ENCODE measurements at places on chromosomes 7 and 10.

GRCh38 chr7:101901661-101902491, 84.5 kb downstream of the CUX1 start:
- no peaks in the 10 kb centered on the region for H3K4me1 ChIP-seq
- DNase-seq: no peak
- H3K27ac ChIP-seq: peak overlapping the region; percentile 78
- no peak overlapping the region for H3K4me3 ChIP-seq

- no peaks in the 10 kb centered on the region for H3K4me1 ChIP-seq
- no peaks in the 10 kb centered on the region for H3K36me3 ChIP-seq
- H3K27ac ChIP-seq: no peak overlapping the region
- H3K4me3 ChIP-seq: no peak overlapping the region
- DNase-seq: no peak
- no peaks in the 10 kb centered on the region for H3K27me3 ChIP-seq
These were observed 53.3 kb downstream of the FHIP2A start for GRCh38 chr10:114874827-114875411.

- H3K36me3 ChIP-seq: no peaks in the 10 kb centered on the region
- H3K4me3 ChIP-seq: no peak overlapping the region
- no peak overlapping the region for H3K27ac ChIP-seq
- no peaks in the 10 kb centered on the region for H3K4me1 ChIP-seq
- no peak for DNase-seq
These were observed 100.1 kb downstream of the BTRC start for GRCh38 chr10:101453791-101454718.

GRCh38 chr7:20594023-20594422, 21.4 kb upstream of the ABCB5 start:
- no peak for DNase-seq
- no peaks in the 10 kb centered on the region for H3K36me3 ChIP-seq
- H3K4me1 ChIP-seq: no peaks in the 10 kb centered on the region
- H3K4me3 ChIP-seq: no peak overlapping the region
- H3K27ac ChIP-seq: no peak overlapping the region

All from right atrium auricular region (tissue), 2 donors.